ENCODE measurements at places on chromosomes 1 and 21. TPM values are rescaled to one million over a fixed set of nuclear protein-coding genes. Genes with fewer than 3 reads are reported as not detected.

TPTE gene
- not detected for total RNA-seq

SORT1 gene
- 225 TPM for total RNA-seq

DNA sequence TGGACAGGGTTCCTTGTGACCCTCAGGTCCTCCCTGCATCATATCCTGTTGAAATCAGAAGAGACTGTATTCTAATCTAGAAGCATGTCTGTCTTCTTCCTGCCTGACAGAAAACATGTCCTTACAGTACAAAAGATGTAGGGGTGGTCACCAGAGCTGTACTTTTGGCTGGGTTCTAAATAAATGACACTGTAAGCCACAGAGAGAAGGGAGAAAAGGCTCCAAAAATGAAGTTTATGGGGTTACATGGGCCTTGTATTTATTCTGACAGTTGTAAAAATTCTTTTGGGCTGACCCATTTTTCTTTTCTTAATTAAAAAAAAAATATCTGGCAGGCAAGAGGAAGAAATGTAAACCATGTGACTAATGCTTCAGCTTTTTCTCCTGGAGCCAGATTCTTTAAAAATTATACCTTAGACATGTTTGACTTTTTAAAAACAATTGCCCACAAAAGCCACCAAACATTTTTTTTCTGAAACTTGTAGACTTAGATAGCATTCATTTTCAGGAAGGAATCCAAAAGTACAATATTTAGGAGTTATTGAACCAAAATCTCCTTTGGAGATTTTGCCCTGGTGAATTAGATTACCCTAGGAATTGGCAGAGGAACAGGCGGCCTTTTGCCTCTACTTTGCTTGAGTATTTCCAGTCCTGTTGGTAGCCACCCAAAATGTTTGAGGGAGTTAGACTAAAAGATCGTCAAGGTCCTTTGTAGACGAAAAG, 17.1 kb downstream of the RGL1 start:
- DNase-seq = no peak

DNA sequence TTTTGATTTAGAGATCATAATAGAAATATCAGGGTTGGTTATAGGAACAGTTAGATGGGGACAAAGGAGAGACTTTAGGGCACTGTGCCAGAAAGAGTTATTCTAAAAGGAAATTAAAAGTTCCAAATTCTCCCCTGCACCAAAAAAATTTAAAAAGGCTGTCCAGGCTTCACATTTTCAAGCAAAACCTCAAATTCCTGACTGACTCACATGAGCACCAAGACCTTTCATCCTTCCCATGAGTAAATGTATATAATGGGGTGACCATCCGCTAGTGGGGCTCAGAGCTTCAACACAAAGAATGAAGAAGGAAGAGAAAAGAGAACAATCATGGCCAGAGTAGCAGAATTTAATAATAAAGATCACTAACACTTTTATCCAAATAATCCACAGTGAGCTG, 131.6 kb upstream of the MROH9 start:
- DNase-seq = no peak

DNA sequence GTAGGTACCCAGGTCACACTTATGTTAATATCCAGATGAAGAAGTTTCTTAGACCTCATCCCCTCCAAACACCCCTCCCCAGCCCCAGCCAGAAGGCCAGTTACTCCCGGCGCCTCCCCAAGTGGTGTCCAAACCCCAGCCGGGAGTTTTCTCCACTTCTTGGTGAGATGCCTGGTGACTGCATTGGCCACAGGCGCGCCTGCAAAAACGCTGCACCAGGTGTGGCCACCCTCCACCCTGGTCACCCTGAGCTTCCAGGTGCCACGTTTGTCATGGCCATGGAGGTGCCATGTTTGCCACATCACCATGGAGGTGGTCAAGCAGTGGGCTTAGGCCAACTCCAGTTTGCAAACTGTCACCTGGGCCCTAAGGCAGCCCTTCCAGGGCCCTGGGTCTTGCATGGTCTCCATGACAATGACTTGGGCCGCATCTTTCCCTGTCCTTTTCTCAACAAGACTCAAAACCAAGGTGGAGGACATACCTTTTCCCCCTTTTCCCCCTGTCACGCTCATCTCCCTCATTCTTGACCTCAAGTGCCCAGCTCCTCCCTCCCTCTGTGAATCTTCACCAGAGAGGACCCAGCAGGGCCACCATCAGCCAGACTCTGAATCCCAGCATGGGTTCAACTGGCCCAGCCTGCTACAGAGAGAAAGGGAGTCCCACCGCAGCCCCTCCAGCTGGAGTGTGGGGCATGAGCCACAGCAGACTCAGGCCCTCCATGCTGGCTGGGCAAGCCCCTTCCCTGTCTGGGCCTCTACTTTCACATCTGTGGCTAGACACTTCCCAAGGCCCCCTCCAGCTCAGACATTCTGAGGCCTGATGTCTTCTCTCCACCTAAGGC, 125.9 kb upstream of the ZBTB40 start:
- no peak for DNase-seq

- no peak for DNase-seq
Measured at GRCh38 chr1:40582116-40582515, 50.7 kb downstream of the ZNF684 start.

GRCh38 chr1:200036619-200037270, 9.2 kb downstream of the NR5A2 start:
- no peak for DNase-seq
